SW 1271 (cell line): ENCODE measurements at places on chromosomes 2 and 18.
A peak's percentile ranks its signal among the peaks of the same experiment; 100 is the strongest.

DNA sequence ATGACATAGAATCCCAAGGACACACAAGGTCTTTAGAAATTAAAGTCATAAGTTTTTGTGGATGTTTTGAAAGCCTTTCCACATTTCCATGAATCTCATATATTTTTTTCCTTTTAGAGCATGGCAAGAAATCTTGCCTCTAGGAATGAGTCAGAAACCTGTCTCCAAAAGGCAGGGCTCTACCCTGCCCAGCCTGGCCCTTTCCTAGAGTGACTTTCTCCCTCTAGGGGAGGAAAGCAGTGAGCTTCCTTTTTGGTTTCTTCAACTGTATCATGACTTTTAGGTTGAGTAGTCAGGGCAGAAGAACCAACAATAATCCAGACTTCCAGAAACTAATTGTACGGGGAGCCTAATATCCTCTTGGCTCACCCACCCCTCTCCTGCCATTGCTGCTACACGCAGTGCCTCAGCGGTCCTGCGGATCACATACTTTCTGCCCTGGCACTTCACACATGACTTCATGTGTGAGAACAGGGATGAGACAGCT lies 300.3 kb downstream of the AGPS start:
- no peak for DNase-seq

GRCh38 chr2:128362176-128362888 lies 43.7 kb upstream of the HS6ST1 start:
- no peak for DNase-seq

GRCh38 chr2:128512379-128513115 lies 193.9 kb upstream of the HS6ST1 start:
- no peak for DNase-seq

- DNase-seq, result no peak
Observed at GRCh38 chr2:61726456-61727209, 127.2 kb downstream of the FAM161A start.

GRCh38 chr2:128232965-128233789 lies 85.5 kb downstream of the HS6ST1 start:
- no peak for DNase-seq

- DNase-seq, result peak; percentile 24
Observed at GRCh38 chr2:119223521-119224390, at the start of gene STEAP3. TSS of gene STEAP3 (plus strand) at chr2:119223834. CDS start at chr2:119231013, 7,179 bp downstream.

GRCh38 chr2:192148241-192148619 lies 46.5 kb downstream of the TMEFF2 start:
- DNase-seq, result no peak

- DNase-seq, result no peak
Observed at GRCh38 chr2:109446278-109447131, 167.3 kb downstream of the SEPTIN10 start.

- DNase-seq, result no peak
Observed at GRCh38 chr2:217928324-217929181, 74.2 kb downstream of the TNS1 start.

DNA sequence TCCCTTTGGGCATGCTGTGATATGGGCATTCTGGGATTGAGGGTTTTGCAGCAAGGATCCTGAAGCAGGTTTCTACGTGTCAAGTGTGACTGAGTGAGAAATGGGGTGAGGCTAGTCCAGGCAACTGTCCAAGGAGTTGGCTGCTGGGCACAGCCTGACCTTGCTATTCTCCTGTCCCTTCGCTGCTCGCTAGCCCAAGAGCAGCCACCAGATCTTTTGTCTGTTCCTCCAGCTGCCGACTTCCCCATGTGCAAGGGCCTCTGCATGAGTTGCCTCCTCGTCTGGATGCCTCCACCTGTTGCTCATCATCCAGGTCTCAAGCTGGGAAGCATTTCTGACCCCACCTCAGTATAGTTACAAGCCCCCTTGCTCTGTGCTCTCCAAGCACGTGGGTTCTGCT lies 71.1 kb downstream of the DYSF start:
- DNase-seq, result no peak

GRCh38 chr18:8870528-8870927 lies 165.2 kb downstream of the MTCL1 start:
- no peak for DNase-seq
